NCI-H748 treated with DMSO at 0.1 percent for 48 hours (cell line): ENCODE measurements at places on chromosomes 5 and 9.

GRCh38 chr9:20729523-20729922 is 45.5 kb downstream of the FOCAD start:
- DNase-seq = no peak

- no peak for DNase-seq
These were observed 498.1 kb upstream of the ZNF608 start for GRCh38 chr5:125244531-125244930.

GRCh38 chr5:152374711-152375275 is 30.3 kb downstream of the NMUR2 start:
- no peak for DNase-seq

DNA sequence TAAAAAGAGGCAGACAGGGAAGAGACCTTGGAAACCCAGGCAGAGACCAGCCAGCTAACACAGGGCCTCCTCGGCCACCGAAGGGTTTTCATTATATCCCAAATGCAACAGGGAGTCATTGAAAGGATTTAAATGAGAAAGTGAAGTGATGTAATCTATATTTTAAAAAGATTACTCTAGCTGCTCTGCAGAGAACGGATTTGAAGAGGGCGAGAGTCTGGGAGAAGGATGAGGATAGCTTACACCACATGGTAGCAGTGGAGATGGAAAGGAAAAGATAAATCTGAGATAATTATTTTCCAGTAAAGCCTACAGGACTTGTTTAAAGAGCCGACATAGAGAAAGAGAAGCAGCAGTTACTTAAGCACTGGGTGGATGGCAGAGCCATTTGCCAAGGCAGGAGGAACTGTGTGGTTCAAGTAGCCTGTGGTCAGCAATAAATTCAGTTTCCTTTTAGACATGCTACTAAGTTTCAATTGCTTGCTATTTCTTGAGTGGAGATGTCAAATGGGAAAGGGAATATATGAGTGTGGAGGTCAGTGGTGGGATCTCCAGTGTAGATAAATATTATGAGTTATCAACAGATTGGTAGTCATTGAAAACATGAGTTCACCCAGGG is 9.3 kb downstream of the FBN2 start:
- DNase-seq = no peak
